ENCODE measurements at places on chromosomes 12 and 14.

DNA sequence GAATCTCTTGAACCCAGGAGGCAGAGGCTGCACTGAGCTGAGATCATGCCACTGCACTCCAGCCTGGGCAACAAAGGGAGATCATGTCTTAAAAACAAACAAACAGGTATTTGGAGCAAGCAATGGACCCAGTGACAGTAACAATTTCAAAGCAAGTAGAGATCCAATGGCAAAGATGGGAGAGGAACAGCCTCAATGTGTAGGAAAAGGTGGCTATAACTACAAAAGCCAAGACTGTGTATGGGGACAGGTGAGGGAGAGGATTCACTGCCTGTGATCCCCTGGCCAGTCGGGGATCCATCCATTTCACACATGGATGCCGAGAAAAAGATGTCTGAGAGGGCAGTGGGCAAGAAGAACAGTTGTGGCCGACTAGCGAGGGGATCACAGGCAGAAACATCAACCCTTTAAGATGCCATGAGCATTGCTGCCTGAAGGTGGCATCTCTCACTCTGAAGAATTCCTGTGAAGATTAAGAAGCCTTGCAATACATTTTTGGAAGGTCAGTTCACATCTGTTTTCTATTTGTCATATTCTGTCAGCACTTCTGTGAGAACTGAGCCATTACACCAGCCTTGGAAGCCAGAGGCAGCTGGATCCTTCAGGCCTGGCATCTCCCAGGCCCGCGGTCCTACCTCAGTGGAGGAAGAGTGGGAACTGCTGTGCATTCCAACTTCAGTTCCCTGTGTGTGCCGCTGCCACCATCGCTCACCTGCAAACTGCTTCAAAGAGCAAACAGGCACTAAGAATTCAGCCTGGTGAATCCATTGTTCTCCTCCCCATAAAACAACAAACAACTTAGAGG, 54.5 kb upstream of the FRS2 start:
- DNase-seq, result peak; percentile 73

GRCh38 chr14:68553311-68553710, 239.6 kb downstream of the ZFP36L1 start:
- no peak for DNase-seq

DNA sequence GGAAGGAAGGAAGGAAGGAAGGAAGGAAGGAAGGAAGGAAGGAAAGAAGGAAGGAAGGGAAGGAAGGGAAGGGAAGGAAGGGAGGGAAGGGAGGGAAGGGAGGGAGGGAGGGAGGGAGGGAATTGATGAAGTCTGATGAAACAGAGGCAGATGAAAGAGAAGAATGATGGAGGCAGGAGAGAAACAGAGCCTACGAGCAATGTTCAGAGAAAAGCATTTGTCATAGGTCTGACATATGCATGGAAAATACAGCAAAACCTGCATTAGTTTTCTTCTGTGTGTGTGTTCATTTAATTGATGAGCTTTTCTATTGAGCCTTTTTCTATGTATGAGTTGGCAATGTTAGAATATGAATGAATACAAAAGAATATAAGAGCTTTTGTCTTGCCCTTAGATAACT, 343.4 kb downstream of the GXYLT1 start:
- DNase-seq, result no peak

- DNase-seq, result no peak
Measured at GRCh38 chr14:45144658-45145057, 8.9 kb downstream of the FANCM start.

DNA sequence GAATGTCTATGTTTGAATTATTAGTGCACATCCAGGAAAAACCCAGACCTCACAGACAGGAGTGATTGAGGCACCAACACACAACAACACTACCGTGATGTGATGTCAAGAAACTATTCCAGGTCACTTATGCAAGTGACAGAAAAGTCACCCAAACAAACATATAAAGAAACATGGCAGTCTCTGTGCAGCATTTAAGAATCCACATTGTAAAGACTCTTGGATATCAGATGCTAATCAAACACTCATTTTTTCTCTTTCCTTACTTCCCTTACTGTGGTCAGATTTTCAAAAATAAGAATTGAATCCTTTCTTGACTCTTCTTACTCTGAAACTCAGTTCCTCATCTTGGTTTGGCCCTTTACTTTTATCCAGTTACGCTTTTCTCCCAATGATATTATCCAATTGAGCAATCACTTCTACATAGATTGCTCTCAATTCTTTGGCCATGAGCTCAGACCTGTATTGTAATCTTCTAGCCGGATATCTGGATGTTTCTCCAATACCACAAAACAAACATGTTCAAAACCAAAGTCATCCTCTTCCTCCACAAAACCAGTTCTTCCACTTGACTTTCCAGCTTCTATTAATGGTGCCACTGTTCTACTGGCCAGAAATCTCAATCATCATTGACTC, 115.4 kb downstream of the DUSP6 start:
- DNase-seq, result no peak

- peak; percentile 39 for DNase-seq
Measured at GRCh38 chr14:95123891-95124579, 33.3 kb downstream of the DICER1 start.

DNA sequence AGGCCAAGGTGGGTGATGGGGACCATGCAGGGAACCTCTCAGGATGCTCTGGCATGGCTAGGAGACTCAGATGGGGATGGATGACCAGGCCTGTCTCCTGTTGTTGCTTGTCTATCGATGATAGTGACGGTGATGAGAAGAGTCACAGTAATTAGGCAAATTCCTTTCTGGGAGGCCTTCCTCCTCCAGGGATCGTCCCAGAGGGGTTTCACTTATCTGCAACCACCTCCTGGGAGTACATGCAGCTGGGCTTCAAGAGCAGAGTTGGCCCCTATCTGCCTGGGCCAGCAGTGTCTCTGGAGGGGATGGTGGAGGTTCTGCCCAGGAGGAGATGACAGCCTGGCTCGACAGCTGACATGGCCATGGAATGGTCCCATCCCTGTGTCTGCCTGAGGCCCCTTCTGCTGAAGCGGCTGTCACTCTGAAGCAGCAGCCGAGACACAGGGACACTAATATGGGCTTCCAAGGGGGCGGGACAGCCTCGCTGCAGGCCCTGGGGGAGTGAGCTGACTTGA, 27.5 kb upstream of the OAS1 start:
- DNase-seq, result no peak

- no peak for DNase-seq
Measured at GRCh38 chr14:85221832-85222231, 308.1 kb upstream of the FLRT2 start.

- no peak for DNase-seq
Measured at GRCh38 chr14:81533212-81533535, 479 bp downstream of the SEL1L start.

DNA sequence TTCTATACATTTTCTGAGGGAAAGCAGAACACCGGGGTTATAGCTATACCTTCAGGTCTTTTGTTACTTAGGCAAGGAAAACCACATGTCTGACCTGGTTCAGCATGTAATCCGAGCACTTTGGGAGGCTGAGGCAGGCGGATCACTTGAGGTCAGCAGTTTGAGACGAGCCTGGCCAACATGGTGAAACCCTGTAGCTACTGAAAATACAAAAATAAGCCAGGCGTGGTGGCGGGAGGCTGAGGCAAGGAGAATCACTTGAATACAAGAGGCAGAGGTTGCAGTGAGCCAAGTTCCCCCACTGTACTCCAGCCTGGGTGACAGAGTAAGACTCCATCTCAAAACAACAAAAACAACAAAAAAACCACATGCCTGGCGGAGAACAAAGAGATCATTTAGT, 177.6 kb downstream of the ACSS3 start:
- no peak for DNase-seq

DNA sequence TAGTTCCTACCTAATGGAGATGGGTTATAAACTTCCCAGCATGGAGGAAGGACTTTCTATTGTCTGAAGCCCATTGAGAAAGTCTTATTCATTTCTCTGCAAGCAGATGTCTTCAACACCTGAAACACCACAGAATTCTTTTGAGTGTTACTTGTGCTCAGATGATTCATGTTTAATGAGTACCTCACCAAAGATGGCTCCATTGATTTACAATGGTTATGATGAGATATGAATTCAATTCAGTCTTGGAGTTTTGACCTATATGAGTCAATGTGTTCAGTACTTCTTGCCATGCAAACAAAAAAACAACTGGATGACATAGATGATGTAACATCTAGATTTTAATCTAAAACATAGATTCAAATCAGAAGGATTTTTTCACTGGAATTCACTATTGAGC, 15.4 kb upstream of the PAWR start:
- DNase-seq, result no peak

GRCh38 chr12:132560614-132561426, 49.6 kb downstream of the LRCOL1 start:
- peak; percentile 52 for DNase-seq
